ENCODE measurements at places on chromosomes 7 and 10.

GRCh38 chr7:20385126-20385525 lies 54.4 kb downstream of the ITGB8 start:
- no peak for DNase-seq

DNA sequence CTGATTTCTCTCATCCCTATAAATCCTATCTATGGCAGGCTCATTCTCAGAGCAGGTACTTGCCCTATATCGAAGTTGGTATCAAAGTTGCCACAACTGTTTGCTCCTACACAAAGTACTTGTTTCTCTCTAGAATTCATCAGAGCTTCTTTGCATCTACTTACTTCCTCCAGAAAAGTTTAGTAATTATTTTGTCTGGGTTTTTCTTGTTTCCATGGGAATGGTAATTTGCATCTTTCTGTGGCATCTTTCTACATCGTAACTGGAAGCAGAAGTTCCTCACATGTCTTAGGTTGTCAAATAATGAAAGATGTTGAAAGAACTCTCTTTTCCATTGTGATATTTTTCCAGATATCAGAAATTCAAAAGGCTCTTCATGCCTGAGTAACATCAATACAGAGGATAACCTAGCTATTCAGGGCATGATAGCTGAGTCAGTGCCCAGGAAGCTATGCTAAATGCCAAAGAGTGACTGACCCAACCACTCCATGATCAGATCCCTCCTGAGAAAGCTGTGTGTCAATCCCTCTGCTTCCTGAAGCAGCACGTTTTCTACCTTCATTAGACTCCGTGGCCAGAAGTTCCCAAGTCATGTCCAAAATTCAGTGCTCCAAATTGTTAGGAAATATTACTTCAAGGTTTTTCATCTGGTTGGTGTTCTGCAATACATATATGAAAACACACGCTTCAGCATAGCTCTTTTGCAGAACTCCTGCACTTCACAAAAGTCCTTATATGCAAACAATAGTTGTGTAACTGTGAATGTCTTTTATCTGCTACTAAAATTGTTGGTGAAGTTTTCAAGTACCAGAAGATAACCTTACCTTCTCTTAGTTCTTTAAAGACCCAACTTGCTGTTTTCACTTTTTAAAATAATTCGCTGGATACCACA lies 216.5 kb downstream of the VTI1A start:
- DNase-seq: no peak

- no peak for DNase-seq
Observed at GRCh38 chr7:28889290-28889689, 68.8 kb downstream of the TRIL start.

DNA sequence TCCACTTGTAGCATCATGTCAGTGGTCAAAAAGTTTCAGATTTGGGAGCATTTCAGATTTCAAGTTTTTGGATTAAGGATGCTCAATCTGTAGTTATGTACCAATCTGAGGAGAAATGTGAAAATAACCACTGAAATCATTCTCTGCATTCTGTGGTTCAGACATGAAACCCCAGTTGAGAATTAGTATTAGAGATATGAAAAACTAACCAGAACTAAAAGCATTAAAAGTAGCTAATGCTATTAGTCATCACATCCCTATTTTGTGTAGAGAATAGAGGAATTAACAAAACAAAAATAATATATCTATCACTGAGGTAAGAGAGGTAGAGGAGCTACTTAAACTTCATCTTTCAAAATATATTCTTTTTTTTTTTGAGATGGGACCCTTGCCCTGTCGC lies 28.0 kb downstream of the MICU1 start:
- DNase-seq: no peak

DNA sequence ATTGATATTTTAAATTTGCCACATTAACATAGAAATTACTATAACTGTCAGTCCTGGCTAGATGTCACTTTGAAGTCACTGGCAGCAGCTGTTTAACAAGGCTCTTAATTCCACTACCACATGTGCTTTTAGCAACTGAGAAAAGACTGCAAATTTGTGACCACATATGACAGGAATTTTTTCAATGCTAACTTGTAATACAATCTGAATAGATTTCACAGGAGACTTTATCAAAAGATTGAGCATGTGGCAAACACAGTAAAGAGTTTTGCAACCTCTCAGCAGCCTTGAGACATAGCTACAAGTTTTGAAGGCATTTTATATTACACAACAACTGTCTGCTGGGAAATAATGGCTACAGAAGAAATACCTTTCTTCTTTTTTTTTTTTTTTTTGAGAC lies 73.0 kb downstream of the MICU1 start:
- DNase-seq: no peak

GRCh38 chr10:123134343-123134914 lies 1.3 kb upstream of the HMX3 start:
- DNase-seq: no peak

Data from SHP77 treated with DMSO at 0.1 percent for 48 hours (cell line).